ENCODE measurements at places on chromosomes 13 and 19. TPM values are rescaled to one million over a fixed set of nuclear protein-coding genes. Genes with fewer than 3 reads are reported as not detected.
A peak's percentile ranks its signal among the peaks of the same experiment; 100 is the strongest.

DNA sequence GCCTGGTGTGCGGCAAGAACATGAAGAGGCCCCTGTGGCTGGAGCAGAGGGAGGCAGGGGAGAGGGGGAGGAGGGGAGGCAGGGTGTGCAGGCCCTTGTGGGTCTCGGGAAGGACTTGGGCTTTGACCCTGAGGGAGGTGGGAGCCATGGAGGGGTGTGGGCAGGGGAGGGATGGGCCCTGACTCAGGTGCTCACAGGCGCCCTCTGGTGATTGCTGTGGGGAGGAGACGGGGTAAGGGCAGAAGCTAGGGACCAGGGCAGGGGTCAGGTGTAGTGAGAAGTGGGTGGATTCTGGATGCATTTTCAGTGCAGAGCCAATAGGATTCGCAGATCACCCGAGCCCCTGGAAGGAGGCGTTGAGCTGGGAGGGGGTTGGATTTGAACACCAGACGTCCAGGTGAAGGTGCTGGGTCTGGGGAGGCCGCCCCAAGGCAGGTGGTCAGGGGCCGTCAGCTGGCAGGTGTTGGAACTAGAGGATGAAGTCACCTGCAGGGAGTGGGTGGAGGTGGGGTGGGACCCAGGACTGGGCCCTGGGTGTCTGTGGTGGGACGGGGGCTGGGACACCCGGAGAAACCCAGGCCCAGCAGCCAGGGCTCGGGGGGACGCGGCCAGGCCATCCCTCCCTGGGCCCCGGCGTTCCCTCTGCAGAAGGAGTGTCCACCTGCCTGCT lies 185.4 kb downstream of the KDM4B start:
- H3K27ac ChIP-seq: no peak overlapping the region
- H3K27me3 ChIP-seq: no peaks in the 10 kb centered on the region
- H3K4me3 ChIP-seq: no peak overlapping the region
- no peak for DNase-seq
- H3K4me1 ChIP-seq: no peaks in the 10 kb centered on the region
- H3K36me3 ChIP-seq: peaks cover 32% of the 10 kb centered on the region

DNA sequence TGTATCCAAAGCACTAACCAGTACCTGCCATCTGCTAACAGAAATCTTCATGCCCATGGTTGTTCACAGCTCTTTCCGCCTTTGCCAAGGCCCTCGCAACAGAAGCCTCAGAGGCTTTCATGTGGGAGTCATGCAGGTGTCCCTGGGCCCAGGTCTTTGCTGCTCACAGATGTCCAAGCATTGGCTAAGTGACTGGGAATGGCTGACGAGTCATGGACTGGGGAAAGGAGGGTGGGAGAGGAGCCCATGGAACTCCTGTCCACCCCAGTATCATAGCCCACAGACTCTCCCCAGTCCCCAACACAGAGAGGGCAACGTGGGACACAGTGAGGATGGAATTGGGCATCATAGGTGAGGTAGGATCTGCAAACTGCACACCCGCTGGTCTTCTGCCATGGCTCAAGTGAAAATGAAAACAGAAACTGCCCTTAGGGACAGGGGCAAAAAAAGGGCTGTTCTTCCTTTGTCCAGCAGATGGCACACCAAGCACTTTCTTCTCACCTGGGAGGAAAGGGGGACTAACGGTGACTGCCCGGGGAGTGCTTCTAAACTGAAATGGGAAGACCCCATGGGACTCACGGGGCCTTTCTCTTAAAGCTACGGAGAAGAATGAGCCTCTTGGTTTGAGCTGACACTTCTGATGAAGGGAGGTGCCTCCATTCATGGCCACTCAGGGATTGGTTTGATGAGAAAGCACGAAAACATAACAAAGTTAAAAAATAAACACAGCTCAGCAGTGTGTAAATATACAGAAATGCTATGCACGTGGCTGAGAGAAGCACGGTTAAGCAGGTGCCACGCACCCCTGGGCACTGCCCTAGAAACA lies 11.1 kb upstream of the DHRS12 start:
- H3K27me3 ChIP-seq: no peaks in the 10 kb centered on the region
- no peaks in the 10 kb centered on the region for H3K36me3 ChIP-seq
- DNase-seq: no peak
- peak overlapping the region; percentile 38 for H3K4me3 ChIP-seq
- H3K27ac ChIP-seq: no peak overlapping the region
- H3K4me1 ChIP-seq: peaks cover 13% of the 10 kb centered on the region

DNA sequence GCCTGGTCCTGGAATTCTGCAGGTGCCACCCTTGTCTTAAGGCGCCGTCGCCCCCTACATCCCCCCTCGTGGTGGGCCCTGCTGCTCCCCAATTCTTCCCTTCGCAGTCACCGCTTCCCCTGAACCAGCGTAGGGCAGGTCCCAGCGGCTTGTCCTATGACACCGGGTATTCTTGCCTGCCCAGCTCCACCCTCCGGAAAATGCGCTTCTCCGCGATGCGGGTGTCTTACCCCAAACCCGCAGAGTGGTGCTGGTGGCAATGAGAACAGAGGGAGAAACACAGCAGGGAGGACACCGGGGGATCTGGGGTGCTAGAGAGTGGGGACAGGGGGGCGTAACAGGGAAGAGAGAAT lies 9.0 kb downstream of the ZNF808 start:
- no peaks in the 10 kb centered on the region for H3K27me3 ChIP-seq
- H3K27ac ChIP-seq: peak overlapping the region; percentile 69
- H3K4me1 ChIP-seq: peaks cover 15% of the 10 kb centered on the region

GRCh38 chr13:45847554-45848224 lies 3.9 kb downstream of the SIAH3 start:
- no peaks in the 10 kb centered on the region for H3K36me3 ChIP-seq
- H3K27me3 ChIP-seq: peaks cover 22% of the 10 kb centered on the region
- H3K27ac ChIP-seq: no peak overlapping the region

GRCh38 chr19:51139299-51140014 lies 2.6 kb upstream of the SIGLEC7 start:
- no peaks in the 10 kb centered on the region for H3K27me3 ChIP-seq
- no peak for DNase-seq
- no peaks in the 10 kb centered on the region for H3K36me3 ChIP-seq
- H3K4me3 ChIP-seq: no peak overlapping the region
- peak overlapping the region; percentile 78 for H3K27ac ChIP-seq

DNA sequence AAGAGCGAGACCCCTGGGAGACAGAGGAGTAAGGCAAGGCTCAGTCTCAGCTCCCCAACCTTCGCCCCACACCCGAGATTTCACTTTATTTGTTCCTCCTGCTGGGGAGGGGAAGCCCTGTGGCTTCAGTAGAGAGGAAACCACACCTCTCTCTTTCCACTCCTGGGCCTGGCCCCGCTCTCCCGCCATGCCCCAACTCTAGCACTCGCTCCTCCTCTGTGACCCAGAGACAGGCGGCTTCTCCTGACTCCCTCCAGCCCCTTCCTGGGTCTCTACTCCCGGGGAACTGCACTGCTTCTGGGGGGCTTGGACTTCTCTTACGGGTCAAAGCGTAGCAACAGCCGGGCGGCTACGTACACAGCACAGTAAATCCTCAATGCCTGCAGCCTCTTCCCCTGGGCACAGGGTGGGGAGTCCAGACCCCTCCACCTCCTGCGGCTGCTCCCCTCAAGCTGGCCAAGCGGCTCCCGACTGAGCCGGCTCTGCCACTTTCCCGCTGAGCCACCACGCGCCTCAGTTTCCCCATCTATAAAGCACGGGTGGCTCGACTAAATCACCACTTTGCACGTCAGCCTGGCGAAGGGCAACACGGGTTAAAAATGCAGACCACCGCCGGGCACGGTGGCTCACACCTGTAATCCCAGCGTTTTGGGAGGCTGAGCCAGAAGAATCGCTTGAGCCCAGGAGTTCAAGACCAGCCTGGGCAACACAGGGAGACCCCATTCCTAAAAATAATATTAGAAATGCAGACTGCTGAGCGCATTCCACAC lies 1.4 kb downstream of the RNF126 start:
- no peaks in the 10 kb centered on the region for H3K36me3 ChIP-seq
- H3K27me3 ChIP-seq: no peaks in the 10 kb centered on the region
- H3K27ac ChIP-seq: peak overlapping the region; percentile 91
- peak overlapping the region; percentile 100 for H3K4me3 ChIP-seq
- no peak for DNase-seq

DNA sequence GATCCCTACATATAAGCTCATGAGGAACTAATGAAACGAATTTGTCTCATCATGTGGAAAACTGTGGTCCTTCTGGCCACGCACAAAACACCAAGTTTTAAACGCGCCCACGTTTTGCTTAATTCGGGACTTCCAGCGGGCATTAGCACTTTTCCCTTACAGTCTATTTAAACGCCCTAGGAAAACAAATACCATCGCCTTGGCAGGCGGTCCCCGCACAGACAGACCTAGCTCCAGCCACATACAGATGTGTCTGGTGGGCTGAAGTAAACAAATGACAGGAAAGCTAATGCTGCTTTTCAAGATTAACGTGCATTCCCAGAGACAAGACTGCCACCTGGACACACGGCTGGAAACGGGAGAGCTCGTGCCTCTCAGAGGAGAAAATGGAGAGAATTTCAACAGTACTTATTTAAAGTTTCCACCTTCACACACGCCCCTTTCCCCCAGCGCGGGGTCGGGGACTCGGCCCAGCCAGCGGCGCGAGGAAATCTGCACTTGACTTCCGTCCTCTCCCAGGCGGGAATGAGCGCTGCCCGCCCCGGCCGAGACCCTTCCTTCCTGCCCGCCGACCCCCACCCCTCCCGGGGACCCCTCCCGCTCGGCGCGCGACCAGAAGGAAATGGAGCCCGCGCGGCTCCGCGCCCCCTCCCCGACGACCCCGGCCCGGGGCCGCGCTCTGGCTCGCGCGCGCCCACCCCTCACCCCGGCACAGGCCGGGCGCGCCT lies 931 bp downstream of the USP12 start:
- H3K27me3 ChIP-seq: no peaks in the 10 kb centered on the region
- peak; percentile 63 for DNase-seq
- H3K4me3 ChIP-seq: peak overlapping the region; percentile 69

- peaks cover 21% of the 10 kb centered on the region for H3K27me3 ChIP-seq
- H3K4me3 ChIP-seq: no peak overlapping the region
- DNase-seq: no peak
- H3K4me1 ChIP-seq: no peaks in the 10 kb centered on the region
- no peaks in the 10 kb centered on the region for H3K36me3 ChIP-seq
Measured at GRCh38 chr13:26895808-26896466, 135.4 kb upstream of the GPR12 start.

GRCh38 chr19:51091895-51092873 lies 9.5 kb upstream of the KLK14 start:
- H3K27me3 ChIP-seq: no peaks in the 10 kb centered on the region
- H3K36me3 ChIP-seq: no peaks in the 10 kb centered on the region
- H3K4me3 ChIP-seq: no peak overlapping the region
- DNase-seq: no peak
- no peaks in the 10 kb centered on the region for H3K4me1 ChIP-seq

- no peak overlapping the region for H3K4me3 ChIP-seq
- H3K4me1 ChIP-seq: no peaks in the 10 kb centered on the region
- DNase-seq: no peak
- H3K27me3 ChIP-seq: no peaks in the 10 kb centered on the region
- H3K36me3 ChIP-seq: no peaks in the 10 kb centered on the region
- H3K27ac ChIP-seq: no peak overlapping the region
Measured at GRCh38 chr13:28976195-28976594, 156.1 kb downstream of the MTUS2 start.

- no peak overlapping the region for H3K4me3 ChIP-seq
- no peaks in the 10 kb centered on the region for H3K36me3 ChIP-seq
- no peak for DNase-seq
- H3K27me3 ChIP-seq: no peaks in the 10 kb centered on the region
- no peak overlapping the region for H3K27ac ChIP-seq
Measured at GRCh38 chr13:66563076-66563475, 667.1 kb downstream of the PCDH9 start.

GRCh38 chr13:112871742-112872141 lies 97.3 kb upstream of the MCF2L start:
- DNase-seq: no peak
- H3K4me3 ChIP-seq: no peak overlapping the region
- no peaks in the 10 kb centered on the region for H3K27me3 ChIP-seq
- H3K36me3 ChIP-seq: peaks cover 69% of the 10 kb centered on the region
- H3K4me1 ChIP-seq: peaks cover 9% of the 10 kb centered on the region

DNA sequence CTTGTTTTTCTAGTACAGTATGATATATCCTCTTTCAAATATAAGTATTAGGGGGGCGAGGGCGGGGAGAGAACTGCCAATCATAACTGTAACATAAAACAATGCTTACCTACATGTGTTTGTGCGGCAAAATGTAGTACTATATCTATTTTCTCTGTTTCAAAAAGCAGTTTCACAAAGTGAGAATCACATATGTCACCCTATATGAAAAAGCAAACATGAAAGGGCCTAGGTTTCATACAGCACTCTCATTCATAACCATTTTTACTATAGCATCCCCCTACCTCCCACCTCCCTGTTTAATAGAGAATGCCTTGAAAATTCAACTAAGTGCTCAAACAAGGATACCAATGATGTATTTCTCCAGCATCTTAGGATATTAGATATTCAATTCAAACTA lies 5.2 kb downstream of the TGDS start:
- H3K4me3 ChIP-seq: no peak overlapping the region
- H3K4me1 ChIP-seq: peaks cover 20% of the 10 kb centered on the region
- no peak overlapping the region for H3K27ac ChIP-seq
- no peaks in the 10 kb centered on the region for H3K27me3 ChIP-seq

- H3K27me3 ChIP-seq: no peaks in the 10 kb centered on the region
- DNase-seq: no peak
- peaks cover 53% of the 10 kb centered on the region for H3K4me1 ChIP-seq
- no peak overlapping the region for H3K4me3 ChIP-seq
- no peaks in the 10 kb centered on the region for H3K36me3 ChIP-seq
- peak overlapping the region; percentile 58 for H3K27ac ChIP-seq
Measured at GRCh38 chr13:33723365-33723764, 94.6 kb upstream of the RFC3 start.

- no peak overlapping the region for H3K27ac ChIP-seq
- DNase-seq: no peak
- H3K36me3 ChIP-seq: no peaks in the 10 kb centered on the region
- H3K4me3 ChIP-seq: no peak overlapping the region
- H3K4me1 ChIP-seq: no peaks in the 10 kb centered on the region
Measured at GRCh38 chr13:70042193-70042592, 65.4 kb upstream of the ATXN8OS start.

DNA sequence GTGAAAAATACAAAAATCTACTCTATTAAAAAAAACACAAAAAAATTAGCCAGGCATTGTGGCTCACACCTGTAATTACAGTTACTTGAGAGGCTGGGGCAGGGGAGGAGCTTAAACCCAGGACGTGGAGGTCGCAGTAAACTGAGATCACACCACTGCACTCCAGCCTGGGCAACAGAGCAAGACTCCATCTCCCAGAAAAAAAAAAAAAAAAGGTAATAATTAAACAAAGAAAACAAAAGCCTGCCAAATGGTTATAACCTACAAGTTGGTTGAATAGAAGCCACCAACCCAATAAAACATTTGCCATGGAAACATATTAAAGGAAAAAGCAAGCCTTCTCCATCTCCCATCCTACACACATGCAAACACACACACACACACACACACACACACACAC lies 255.2 kb downstream of the ITGBL1 start:
- no peak for DNase-seq
- no peak overlapping the region for H3K27ac ChIP-seq
- no peaks in the 10 kb centered on the region for H3K36me3 ChIP-seq
- no peaks in the 10 kb centered on the region for H3K27me3 ChIP-seq

GRCh38 chr13:61253105-61253877 lies 162.4 kb downstream of the PCDH20 start:
- no peak for DNase-seq
- H3K4me3 ChIP-seq: no peak overlapping the region

Gene ZNF813
- 5.3 TPM for total RNA-seq

Gene DYRK1B
- total RNA-seq: 28.4 TPM

Gene ZNF726
- total RNA-seq: 3.2 TPM

Gene CGB1
- total RNA-seq: not detected

Gene ZNF701
- 21.6 TPM for total RNA-seq

Gene KLHL1
- total RNA-seq: not detected

Gene MIER2
- total RNA-seq: 39.4 TPM

Gene KLK14
- 0.89 TPM for total RNA-seq

Gene F10
- 8.9 TPM for total RNA-seq

All from lower lobe of right lung (tissue), 2 donors.